Activated CD4-positive, alpha-beta memory T cell treated with anti-CD3 and anti-CD28 coated beads, Interleukin-2, amount 10 ng/mL, durations not matched to agents 7 days and 5 days (primary cell): ENCODE measurements at places on chromosomes 11 and 22. TPM values are rescaled to one million over a fixed set of nuclear protein-coding genes. Genes with fewer than 3 reads are reported as not detected.
A peak's percentile ranks its signal among the peaks of the same experiment; 100 is the strongest.

DNA sequence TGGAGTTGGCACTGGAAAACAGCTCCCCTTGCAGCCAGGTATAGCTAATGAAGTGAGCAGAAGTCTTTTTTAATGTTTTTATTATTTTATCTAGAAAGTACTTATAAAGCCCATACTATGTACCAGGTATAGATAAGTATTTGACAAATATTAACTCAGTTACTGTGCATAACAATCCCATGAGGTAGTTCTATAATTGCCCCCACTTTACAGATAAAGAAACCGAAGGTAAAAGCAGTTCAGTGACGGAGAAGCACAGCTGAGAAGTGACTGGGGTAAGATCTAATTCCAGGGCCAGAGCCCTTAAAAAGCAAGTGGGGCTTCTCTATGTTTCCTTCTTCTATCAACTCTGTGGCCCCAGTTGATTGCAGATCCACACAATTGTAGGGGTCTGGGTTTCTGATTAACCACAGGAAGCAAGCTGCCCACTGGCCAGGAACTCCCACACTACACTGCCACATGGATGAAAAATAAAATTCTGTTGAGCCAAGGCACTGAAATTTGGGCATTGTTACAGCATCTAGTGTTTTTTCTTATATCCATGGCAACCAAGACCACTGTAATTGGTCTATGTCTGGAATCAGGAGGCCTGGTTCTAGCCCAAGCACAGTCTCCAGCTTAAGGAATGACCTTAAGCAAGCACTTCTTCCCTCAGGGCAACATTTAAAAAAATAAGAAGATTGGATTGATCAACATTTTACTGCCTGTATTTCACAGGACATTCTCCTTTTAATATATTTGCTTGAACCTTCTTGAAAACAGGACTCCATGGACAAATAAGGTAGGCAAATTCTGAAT is 55.3 kb upstream of the TEAD1 start:
- no peak for DNase-seq

DNA sequence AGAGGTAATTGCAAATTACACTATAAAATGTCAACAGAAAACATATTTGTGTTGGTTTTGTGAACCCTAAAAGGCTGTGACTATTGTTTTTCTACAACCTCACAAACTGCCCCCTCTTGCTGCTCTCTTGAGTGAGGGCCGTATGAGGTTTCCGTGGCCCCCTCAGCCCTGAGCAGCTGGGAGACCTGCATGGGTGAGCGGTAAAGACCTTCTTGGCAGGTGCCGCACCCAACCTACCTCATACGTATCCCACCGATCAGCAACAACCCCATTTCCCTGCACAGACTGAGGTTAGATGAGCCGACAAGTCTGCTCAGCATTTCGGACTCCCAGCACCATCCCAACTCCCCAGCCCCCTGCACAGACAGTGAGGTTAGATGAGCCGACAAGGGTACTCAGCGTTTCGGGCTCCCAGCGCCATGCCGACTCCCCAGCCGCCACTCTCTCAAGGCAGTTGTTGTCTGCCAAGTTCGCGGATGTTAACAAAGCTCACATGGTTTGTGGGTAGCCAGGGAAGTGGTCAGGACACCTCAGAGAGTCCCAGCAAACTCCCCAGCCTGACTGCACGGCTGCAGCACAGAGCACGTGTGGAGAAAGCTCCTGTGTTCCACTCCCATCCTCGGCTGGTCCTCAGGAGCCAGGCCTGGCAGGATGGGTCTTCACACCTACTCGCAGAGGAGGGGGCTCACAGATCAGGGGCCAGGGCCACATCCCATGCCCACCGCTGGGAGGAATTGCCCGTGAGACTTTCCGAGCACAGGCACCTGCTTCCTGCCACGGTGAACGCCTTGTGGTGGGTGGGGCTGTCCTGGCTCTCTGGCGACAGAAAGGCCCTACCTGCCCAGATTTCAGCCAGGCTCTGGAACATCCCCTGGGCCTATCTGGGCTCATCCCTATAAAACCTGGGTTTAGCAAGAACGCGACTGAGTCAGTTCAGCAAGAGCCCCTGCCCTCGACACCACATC is 502.9 kb downstream of the BRD1 start:
- peak; percentile 41 for DNase-seq

DNA sequence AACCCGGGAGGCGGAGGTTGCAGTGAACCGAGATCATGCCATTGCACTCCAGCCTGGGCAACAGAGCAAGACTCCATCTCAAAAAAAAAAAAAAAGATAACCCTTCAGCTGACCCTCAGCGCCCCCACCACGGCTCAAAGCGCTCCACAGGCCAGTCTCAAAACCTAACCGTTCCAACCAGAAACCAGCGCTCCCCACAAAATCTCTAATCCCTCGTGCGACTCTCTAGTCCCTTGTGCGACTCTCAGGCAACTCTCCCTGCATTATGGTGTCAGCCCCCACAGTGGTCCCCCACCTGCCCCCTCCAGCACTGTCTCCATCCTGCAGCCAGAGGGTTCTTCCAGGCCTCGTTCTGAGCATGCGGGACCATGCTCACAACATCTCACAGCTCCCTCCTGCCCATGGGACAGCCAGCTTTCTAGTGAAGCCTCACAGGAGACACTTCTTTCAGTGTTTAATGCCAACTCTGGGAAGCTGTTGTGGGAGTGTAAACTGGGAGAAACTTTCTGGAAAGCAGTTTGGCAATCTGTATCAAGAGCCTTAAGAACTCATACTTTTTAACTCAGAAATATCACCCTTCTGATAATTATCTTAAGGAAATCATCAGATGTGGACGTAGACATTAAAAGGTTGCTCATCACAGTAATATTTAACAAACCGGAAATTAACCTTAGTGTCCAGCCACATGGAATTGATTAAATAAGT is 4.2 kb upstream of the RASGRP2 start:
- DNase-seq, result no peak

Gene STX3
- total RNA-seq, result 92.3 TPM
